KBM-7 (cell line): ENCODE measurements at places on chromosomes 13 and 19.

GRCh38 chr13:94243551-94243950, 235.9 kb downstream of the DCT start:
- no peak for DNase-seq

DNA sequence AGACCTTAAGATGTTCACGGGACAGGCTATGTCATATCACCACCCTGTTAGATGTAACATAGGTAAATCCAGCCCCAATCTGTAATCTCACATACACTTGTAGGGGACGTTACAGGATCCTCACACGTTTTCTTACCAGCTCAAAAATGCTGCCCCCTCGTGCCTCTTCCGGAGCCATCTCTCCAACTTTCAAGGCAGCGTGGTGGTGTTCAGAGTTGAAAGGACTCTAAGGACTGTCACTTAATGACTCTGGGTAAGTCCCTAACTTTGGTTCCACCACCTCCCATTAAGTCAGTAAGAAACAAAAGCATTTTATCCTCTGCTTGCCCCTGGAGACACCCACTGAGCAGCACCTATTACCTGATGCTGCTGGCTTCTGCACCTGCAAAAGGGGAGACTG, 4.4 kb downstream of the MED26 start:
- no peak for DNase-seq

DNA sequence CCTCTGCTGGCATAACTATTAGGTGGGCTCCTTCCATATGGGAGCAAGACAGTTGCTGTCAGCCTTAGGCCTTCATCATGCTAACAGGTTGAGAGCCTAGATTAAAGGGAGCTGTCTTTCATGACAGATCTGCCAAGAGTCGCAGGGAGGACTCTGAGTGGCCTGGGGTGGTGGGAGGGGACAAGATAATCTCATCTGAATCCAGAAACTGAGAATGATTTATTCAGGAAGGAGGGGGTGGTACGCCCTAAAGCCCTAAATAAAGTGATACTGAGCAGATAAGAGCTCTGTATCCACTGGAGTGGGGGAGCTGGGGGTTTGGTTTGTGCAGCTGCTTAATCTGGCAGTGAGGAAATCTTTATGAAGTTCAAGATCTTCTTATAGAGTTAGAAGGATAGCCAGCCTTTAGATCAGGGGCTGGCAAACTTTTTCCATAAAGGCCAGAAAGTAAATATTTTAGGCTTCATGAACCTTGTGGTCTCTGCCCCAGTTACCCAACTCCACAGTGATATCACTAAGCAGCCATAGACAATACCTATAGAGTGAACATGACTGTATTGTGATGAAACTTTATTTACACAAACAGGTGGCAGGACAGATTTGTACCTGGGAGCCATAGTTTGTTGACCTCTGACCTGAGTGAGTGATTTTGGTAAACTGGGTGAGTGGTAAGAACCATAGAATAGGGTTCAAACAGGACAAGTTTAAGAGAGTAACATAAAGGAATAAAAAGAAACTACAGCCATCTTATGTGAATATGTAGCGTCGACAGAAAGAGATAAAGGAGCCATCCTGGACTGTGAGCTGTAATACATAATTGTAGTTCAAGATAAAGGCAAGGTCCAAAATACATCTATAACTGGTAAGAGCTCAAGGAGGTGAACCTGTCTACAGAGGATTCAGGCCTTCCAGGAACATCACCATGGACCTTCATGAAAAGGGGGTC, 9.8 kb upstream of the STK24 start:
- DNase-seq: no peak

DNA sequence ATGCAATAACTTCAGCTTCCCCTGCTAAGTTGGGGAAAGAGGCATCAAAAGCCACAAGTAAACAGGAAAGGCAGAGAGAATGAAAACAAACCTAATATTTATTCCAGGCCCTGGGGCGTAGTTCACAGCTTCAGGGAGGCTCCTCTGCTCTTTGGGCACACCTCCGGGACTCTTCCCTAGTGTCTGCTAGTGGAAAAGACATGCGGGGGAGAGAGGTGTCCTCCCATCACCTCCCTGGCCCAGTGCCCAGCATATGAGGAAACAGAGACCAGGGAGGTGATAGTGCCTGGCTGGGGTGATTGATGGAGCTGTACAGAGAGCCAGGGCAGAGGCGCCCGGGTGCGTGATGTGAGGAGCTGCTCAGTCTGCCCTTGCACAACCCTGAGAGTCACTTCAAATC, 71.0 kb downstream of the RASL11A start:
- peak; percentile 43 for DNase-seq

DNA sequence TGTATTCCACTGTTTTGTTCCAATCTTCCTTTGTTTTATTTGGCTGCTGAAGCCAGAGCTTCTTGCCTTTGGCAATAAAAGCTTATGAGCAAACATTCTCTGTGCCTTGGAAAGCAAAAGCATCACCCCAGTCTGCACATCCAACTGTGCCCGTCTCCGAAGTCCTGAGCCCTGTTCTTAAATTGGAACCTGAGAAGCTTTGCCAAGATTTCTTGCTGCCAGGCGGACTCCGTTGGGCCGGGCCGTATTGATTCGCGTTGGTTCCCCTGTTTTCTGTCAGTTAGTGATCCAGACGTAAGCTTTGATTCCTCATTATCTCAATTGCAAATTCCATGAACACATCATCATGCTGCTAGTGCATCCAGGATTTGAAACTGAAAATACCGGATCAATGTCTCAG, 793.0 kb downstream of the OLFM4 start:
- no peak for DNase-seq

- DNase-seq: no peak
Measured at GRCh38 chr13:106528718-106529414, 6.6 kb downstream of the EFNB2 start.

DNA sequence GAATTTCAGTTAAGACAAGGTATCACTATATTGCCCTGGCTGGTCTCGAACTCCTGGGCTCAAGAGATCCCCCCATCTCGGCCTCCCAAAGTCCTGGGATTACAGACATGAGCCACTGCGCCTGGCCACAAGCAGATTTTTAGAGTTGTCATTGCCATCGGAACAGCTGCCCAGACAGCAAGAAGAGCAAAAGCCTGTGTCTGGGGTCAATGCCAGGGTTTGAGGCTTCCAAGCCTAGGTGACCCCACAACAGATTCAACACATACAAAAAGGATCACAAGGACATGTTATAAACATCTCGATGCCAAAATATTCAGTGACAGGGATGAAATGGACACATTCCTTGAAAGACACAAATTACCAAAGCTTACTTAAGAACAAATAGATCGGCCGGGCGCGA, 40.1 kb upstream of the KLF2 start:
- no peak for DNase-seq

- peak; percentile 98 for DNase-seq
Measured at GRCh38 chr13:109700176-109700575, 86.2 kb downstream of the IRS2 start.

DNA sequence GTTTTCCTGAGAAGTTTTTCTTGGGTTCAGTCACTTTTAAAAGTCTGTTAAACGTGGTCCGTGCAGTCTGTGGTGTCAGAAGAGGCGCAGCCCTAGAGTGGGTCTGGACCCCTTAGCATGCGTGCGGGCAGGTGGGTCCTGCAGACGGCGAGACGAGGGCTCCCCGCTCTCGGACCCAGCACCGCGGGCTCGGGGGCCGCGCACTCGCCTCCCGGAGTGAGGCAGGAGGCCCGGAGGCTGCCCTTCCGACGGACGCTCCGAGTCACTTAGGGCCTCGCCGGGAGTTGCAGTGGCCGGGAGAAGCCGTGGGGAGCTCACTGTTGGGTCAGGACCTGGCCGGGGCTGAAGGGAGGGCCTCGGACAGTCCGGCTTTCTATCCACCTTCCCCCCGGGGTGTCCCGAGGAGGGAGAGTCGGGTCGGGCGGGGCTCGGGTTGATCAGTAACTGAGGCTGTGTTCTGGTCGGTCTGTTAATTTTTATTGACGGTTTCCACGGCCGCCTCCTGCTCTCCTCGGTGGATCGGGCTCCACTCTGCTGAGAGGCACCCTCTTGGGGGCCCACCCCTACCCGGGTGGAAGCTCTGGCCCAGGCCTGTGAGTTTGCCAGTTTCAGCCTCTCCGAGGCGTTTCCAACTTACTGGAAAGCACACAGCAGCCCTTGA, 1.3 kb downstream of the PTBP1 start:
- no peak for DNase-seq

DNA sequence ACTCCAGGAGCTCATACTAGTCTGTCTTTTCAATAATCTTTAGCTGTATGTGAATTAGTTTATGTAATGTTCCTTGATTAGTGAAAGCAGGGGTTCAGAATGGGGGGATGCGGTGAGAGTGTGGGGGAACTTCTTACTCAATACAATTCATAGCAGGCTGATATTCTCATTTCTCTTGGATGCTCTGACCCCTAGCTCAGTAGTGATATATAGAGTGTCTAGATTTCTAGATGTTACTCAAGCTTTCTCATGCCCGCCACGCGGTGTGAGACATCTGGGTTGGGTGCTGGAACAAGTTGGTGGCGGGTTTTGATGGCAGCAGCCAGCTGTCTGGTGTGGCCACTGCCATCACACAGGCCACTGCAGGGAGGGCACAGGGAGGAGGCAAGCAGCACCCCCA, 39.3 kb upstream of the FLT1 start:
- DNase-seq: no peak

DNA sequence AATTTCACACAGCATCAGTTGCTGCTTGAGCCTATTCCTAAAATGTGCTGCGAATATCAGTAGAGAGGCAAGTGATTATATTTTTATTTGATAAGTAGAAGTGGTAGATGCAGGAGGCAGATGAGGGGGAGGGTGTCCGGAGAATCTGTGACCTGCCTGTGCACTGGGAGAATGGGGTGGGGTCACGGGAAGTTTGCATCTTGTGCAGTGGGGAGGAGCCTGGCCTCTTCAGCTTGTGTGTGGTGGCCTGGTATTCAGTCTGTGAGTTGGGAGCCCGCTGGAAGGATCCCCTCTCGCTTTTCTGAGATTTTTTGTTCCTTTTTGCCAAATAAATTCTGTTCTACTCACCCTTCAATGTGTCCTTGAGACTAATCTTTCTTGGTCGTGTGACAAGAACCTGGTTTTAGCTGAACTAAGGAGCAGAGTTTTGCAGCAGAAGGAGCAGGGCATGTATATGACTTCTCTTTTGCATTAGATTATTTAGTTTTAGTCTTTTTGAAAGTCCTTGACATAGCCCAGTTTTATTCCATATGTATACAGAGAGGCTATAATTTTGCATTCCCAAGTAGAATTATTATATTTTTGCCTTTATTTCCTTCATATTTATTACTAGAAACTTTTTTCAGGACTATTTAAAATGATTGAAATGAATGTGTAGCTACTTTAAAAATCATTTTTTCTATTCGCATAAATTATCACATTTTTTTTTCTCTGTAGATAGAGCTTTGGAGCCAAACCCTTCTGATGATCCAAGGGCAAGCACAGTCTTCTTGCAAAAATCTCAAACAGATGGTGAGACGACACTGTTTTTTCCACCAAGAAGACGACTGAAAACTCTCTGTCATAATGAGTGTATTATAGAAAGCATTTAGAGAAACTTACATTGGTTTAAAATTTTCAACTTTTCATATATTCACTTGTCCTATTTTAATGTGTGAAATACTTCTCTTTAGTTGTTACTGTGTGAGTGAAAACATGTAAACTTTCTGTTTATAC, 1257.2 kb downstream of the UQCRFS1 start:
- DNase-seq: no peak
